Cerebellar nuclear complex (tissue), 1 donor: ENCODE measurements at places on chromosomes 7 and 10.

DNA sequence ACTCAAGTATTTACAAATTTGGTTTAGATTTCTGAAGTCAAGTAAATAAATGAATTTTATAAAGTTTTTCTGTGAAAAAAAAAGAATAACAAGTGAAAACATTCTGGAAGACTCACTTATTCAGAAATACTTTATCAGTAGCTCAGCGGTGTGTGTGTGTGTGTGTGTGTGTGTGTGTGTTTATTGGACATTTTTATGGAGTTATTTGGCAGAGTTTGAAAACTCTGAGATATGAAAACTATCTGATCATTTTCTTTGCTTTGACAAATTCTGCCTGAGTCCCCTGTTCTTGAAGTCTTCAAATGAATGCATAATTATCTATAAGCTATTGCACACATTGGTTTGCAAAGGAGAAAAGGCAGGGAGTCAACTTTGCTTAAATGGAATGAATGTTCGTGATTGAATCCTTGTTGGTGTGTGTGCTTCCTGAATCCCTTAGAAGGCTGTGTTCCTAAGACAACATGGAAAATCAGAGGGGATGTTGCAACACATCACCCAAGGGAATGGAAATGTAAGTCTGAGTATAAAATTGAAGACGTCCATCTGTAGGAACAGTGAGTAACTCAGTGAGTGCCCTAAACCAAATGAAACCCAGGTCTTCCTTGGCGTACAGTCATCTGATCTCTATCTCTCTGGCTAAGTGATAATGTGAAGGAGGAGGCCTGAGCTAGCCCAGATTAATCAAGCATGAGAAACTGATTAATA is 160.9 kb downstream of the REEP3 start:
- DNase-seq: no peak

DNA sequence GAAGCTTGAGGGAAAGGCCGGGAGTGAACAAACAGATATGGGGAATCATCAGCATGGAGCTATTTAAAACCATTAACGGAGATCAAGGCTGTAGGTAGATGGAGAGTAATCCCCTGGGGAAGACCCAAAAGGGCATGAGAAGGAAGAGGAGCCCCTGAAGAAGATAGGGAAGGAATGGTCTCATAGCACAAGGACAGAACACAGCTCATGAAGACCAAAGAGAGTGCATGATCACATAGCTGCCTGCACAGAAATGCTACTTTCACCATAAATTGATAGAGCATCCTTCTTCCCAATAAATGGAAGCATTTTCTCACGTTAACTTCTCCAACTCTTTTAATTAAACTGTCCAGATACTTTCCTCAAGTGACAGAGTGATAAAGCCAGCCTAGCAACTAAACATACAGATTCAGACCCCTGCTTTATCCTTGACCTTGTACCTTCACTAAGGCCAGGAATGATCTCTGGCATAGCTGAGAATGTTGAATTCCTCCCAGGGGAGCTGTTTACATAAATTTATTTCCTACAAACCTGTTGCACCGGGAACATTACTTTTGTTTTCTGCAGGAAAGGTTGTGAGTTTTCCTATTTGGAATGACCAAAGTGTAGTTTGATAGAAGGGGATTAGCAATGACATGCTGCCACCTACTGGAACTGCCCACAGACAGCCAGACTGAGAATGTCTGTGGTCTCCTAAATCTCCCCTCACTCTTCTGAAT is 110.8 kb upstream of the LRGUK start:
- DNase-seq: no peak

- no peak for DNase-seq
These were observed 4.4 kb upstream of the MYL7 start for GRCh38 chr7:44145479-44145968.

GRCh38 chr7:151448261-151449252 is 8.6 kb upstream of the CRYGN start:
- no peak for DNase-seq

DNA sequence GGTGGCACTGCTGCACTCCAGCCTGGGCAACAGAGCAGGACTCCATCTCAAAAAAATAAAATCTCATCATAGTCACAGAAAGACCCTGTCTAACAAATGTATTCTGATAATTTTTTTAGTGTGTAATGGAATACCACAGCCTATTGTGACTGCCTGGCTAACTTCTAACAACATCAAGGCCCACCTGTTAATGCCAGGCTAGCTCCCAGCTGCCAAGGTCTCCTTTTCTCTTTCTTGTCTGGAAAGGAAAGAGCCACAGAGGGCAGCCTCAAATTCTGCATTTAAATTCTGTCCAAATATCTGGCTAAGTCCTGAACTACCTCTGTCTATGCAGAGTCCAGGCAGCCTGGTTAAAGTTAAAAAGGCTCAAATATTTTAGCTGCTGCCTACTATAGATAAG is 700.9 kb downstream of the MAGI2 start:
- DNase-seq: no peak

GRCh38 chr10:19977097-19977521 is 160.9 kb downstream of the PLXDC2 start:
- DNase-seq: no peak
